Posterior cingulate gyrus (tissue), 11 donors: ENCODE measurements at places on chromosomes 3 and 15.
A peak's percentile ranks its signal among the peaks of the same experiment; 100 is the strongest.

DNA sequence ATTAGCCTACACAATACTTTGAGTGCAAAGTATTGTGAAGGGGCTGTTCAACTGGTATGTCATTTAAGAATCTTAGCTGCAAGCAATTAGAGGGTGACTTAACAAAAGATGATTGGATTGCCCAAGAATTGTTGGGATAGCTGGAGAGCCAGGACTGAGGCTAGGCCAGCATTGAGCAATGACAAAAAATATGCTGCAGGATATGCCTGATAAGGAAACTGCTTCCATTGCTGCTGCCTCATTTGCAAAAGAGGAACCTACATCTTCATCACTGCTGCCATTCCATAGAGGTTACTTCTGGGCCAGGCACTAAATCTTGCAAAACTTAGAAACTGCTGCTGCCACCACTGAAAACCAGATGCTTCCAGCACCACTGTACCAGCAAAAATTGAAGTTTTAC, 108.0 kb upstream of the TBC1D5 start:
- DNase-seq: no peak

DNA sequence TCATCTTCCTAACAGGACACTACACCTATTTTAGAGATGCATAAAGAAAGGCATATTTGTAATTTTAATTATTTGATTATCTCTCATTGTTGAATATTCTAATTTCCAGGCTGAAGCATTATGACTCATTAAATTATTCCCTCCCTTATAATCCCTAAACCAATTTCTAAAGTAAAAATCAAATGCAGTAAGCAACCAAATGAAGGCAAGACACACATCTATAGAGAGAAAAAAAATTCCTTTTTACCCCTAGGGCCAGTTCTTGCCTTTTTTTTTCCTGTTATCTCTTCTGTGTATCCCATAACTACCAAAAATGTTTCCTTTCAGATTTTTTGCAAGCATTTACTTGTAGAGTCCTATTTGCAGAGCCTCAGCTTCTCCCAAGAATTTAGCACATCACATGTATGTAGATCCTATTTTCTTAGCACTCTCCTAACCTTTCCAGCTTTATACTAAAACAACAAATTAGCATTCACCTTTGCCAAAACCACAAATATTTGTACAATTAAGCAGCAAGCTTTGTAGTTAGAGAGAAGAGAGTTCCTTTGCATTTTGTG, 177.9 kb downstream of the SATB1 start:
- no peak for DNase-seq

GRCh38 chr15:92049290-92049989, 195.9 kb downstream of the SLCO3A1 start:
- DNase-seq: no peak

GRCh38 chr3:194404365-194405140, 5.5 kb upstream of the GP5 start:
- DNase-seq: no peak

DNA sequence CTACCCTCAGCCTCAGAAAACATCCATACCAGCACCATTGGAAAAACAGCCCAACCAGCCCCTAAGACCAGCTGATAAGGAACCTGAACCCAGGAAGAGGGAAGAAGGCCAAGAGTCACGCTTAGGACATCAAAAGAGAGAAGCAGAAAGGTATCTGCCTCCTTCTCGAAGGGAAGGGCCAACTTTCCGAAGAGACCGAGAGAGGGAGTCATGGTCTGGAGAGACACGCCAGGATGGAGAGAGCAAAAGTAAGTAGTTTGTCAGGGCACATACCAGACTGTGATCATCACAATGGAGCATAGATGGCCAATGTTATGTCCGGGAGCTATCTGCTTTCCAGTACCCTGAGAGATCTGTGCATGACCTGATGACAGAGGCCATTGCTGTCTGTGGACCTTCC, 31.0 kb upstream of the RBM5 start:
- no peak for DNase-seq

GRCh38 chr3:106183762-106184391, 315.1 kb upstream of the CBLB start:
- DNase-seq: no peak

DNA sequence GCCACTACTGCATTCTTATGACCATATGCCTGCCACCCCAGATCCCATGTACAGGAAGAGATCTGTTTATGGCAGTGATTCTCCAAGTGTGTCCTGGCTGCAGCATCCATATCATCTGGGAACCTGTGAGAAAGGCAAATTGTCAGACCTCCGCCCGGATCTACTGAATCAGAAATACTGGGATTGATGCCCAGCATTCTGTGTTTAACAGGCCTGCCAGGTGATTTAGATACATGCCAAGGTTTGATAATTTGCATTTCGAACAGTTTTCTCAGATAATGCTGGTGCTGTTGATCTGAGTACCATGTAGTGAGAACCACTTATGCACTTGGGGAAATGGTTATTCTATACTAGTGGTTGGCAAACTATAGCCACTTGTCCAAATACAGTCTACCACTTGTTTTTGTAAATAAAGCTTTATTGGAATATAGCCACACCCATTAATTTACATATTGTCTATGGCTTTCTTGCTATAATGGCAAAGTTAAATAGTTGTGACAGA, 165.4 kb downstream of the SSR3 start:
- DNase-seq: no peak

DNA sequence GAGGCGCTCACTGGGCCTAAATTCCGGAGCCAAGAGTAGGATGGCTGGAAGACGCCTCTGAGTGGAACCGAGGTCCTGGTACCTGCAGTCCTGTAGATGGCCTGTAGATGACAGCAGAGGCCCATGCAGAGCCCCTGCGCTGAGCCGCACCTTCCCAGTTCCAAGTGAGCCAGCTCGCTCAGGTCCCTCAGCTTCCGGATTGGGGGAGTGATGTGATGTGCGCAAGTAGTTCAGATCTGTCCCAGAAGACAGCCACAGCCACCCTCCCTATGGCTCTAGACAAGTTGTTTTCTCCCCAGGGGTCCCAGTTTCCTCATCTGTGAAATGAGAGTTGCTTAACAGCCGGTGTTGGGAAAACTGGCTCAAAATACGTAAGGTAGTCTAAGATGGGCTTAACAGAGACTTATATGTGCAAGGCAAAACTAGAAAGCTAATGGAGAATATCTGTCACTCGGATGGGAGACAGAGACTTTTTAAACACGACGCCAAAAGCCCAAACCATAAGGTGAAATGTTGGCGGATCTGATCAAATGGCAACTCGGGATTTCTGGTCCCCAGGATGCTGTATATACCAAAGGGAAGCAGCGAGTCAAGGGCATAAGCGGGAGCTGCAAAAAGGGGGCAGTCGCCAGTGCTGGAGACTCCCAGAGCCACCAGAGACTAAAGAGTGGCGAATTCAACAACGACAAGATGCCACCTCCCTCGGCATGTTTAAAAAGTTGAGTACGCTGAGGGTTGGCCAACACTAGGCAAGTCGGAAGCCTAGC, 765 bp upstream of the MAPKAPK3 start:
- peak; percentile 75 for DNase-seq

- DNase-seq: no peak
These were observed 9.7 kb upstream of the CRBN start for GRCh38 chr3:3189102-3189727.

GRCh38 chr3:197592361-197593045, 36.7 kb upstream of the BDH1 start:
- no peak for DNase-seq

DNA sequence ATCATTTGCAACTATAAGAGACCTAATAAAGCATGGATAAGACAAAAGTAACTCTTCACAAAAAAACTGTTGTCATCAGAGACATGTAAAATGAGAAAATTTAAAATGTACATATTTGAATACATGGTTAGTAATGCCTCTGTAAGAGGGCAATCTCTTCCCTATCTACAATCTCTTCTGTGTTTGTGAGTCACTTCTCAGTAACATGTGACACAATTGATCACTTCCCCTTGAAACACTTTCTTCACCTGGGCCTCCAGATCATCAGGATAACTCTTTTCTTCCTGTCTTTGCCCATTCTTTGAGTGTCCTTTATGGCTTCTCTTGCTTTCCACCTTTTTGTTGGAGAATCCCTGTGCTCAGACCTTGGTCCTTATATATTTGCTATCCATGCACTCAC, 50.4 kb downstream of the TFDP2 start:
- no peak for DNase-seq

- peak; percentile 81 for DNase-seq
These were observed 54.0 kb downstream of the NR1D2 start for GRCh38 chr3:23999012-23999641.
